ENCODE measurements at places on chromosomes 12 and 14. TPM values are rescaled to one million over a fixed set of nuclear protein-coding genes. Genes with fewer than 3 reads are reported as not detected.

- H3K27me3 ChIP-seq = no peaks in the 10 kb centered on the region
- no peaks in the 10 kb centered on the region for H3K36me3 ChIP-seq
- no peak overlapping the region for H3K4me3 ChIP-seq
- no peak overlapping the region for H3K27ac ChIP-seq
- H3K4me1 ChIP-seq = no peaks in the 10 kb centered on the region
These were observed 404.5 kb downstream of the LRFN5 start for GRCh38 chr14:42011221-42011620.

- no peak overlapping the region for H3K27ac ChIP-seq
- peaks cover 7% of the 10 kb centered on the region for H3K27me3 ChIP-seq
- peaks cover 3% of the 10 kb centered on the region for H3K4me1 ChIP-seq
- DNase-seq = no peak
- no peak overlapping the region for H3K4me3 ChIP-seq
These were observed 11.6 kb upstream of the PTPRB start for GRCh38 chr12:70648831-70649230.

- H3K27ac ChIP-seq = no peak overlapping the region
- no peaks in the 10 kb centered on the region for H3K27me3 ChIP-seq
- H3K4me3 ChIP-seq = no peak overlapping the region
- DNase-seq = no peak
- no peaks in the 10 kb centered on the region for H3K4me1 ChIP-seq
These were observed 215.4 kb upstream of the PRICKLE1 start for GRCh38 chr12:42804928-42805327.

DNA sequence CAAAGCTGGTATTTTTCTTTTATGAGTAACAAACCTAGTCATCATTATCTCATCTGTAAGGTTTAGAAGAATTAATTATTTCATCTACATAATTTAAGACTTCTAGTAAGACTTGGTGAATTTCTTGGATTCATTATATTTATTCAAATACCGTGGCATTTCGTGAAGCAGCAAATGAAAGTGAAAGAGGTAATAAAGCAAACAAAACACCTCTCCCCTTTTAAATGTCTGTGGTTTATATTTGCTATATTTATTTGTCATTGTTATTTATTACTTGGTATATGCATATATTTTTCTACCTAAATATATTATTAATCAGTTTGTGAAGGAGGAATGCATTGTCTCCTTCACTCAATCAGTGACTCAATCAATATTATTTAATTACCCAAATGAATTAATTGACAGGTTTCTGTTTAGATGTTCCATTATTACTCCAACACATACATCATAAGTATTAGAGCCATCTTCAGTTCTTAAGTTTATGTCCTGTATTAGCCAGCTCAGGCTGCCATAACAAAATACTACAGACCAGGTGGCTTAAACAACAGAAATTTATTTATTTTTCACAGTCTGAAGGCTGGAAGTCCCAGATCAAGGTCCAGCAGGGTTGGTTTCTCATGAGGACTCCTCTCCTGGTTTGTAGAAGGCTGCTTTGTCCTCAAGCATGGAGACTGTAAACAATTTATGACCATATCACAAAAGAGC, 6.6 kb downstream of the CFAP54 start:
- DNase-seq = no peak
- peaks cover 2% of the 10 kb centered on the region for H3K36me3 ChIP-seq
- H3K27me3 ChIP-seq = peaks cover 9% of the 10 kb centered on the region
- no peak overlapping the region for H3K27ac ChIP-seq
- H3K4me1 ChIP-seq = peaks cover 21% of the 10 kb centered on the region

KCNH5 gene
- total RNA-seq = not detected
